ENCODE measurements at places on chromosomes 4 and X.

DNA sequence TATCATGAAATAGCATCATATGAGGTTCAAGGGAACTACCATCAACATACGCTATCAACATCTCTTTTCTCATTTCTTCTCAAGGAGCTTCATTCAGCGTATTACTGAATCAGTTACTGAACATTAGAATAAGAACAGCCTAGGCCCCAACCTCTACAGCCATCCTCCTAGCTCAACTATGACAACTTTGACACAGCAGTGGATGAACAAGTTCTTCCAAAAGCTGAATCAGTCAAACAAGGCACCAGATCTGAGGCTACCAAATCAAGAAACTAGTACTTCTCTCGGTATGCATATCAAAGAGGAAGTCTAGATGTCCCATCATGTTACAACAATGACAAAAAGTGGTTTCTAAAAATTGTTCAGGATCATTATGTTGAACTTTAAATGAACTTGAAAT lies 57.4 kb downstream of the GATB start:
- no peak for DNase-seq

DNA sequence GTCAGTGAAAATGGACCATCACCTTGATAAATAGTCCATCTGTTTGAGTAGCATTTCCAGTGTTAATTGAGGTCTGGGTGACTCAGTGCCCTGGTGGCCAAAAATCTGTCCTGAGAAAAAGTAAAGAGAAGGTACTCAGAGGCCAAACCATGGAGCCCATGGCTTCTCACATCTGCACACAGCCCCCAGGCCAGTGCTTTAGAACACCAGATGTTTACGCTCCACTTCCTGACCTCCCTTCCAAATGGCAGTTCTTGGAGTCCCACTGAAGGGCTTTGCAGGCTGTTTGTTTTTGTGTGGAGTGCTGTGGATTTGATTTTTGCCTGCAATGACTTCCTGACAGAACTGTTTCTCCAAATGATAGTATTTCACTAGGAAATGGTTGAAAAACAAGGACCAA lies 60.2 kb upstream of the GPC4 start:
- no peak for DNase-seq

- DNase-seq, result no peak
Observed at GRCh38 chr4:113358784-113359183, 309.3 kb downstream of the ANK2 start.

- no peak for DNase-seq
Observed at GRCh38 chr4:166335256-166335938, 462.4 kb downstream of the TLL1 start.

GRCh38 chr4:97910005-97910404 lies 233.3 kb downstream of the STPG2 start:
- no peak for DNase-seq

GRCh38 chr4:150515135-150515534 lies 66.8 kb upstream of the MAB21L2 start:
- no peak for DNase-seq

DNA sequence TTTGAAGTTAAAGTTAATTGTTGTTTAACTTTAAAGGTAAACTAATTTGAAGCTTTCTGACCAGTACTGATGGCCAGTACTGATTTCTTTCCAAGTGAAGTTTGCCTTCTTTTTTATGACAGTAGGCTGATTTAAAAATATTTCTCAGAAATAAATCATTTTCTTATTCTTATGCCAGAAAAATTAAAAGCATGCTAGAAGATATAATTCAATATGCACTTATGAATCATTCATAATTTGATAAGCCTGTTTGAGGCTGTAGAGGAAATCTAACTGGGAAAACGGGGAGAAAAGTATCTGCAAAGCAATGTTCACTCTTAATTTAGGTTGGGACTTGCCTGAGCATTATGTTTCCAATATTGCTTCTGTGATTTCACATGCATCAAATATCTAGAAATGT lies 1112.0 kb upstream of the INTU start:
- no peak for DNase-seq

- no peak for DNase-seq
Observed at GRCh38 chr4:37769391-37769989, 57.0 kb upstream of the PGM2 start.

DNA sequence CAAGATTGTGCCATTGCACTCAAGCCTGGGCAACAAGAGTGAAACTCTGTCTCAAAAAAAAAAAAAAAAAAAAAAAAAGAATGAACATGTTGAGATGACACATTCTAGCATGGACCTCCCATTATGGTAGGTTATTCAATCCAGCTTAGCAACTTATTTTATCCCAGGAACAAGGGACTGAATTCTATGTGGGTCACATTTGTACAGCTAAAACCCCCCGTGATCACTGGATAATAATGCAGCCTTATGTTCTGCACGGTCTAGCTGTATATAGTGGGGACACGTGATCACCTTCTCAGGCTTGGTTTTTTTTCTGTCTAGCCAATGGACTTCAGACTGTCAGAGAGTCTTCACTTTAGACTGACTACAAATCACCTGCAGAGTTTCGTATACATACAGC lies 115.2 kb upstream of the FRG1 start:
- no peak for DNase-seq

DNA sequence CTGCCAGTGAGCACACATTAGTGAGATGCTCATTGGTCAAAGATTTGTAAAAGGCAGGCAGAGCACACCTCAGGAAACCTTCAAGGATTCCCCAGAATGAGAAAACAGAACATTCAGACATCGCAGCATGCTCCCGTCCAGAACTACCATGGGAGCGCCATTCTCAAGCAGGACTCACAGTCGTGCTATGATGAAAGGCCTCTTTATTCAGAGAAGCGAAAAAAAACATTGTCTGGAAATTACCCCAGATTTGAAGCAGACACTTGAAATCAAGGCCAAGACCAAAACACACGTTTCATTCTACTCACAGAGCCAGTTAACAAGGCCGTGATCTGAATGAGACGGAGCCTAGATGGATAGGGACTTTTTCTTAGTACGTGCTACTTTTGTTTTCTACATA lies 961.8 kb upstream of the TENM3 start:
- DNase-seq, result no peak

- no peak for DNase-seq
Observed at GRCh38 chr4:130689181-130689580, 1593.2 kb downstream of the C4orf33 start.

- no peak for DNase-seq
Observed at GRCh38 chr4:6134612-6135220, 65.6 kb downstream of the JAKMIP1 start.
